ENCODE measurements at places on chromosomes 4 and X. TPM values are rescaled to one million over a fixed set of nuclear protein-coding genes. Genes with fewer than 3 reads are reported as not detected.

DNA sequence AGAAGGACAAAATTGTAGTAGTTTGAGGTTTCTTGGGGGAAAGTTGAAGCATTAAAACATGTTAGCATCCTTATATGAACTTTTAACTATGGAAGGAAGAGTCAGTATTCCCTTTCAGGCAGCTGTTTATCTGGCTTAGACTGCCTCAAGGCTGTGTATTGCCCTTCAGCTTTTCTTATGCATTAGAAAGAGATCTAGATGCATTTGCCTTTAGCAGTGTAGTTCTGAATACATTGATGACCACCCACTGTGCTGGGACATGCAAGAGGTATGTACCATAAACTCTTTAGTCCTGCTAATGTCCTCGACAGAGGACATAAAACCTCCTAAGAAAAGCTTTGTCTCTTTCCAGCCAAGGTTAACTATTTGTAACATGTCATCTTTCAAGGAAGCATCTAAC is 2.9 kb downstream of the FAM200B start:
- DNase-seq, result no peak

DNA sequence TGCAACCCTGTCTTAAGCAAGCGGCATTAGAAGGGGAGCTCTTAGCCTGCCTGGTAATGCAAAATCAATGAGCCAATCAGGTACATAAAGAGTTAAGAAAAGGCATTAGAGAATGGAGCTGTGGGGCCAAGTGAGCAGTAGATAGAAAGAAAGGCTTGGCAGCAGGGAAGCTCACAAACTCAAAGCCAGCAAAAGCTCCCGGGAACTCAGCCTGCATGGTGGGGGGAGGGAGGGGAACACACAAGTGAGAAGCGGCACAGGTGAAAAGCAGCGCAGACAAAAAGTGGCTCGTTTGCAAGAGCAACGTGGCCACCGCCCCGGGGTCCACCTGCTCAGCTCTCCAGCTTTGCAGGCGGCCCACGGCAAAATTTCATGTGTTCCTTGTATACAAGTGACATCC is 818.5 kb downstream of the FAM133A start:
- no peak for DNase-seq

- DNase-seq, result peak; percentile 78
Observed at GRCh38 chrX:100376576-100376975, 33.5 kb downstream of the PCDH19 start.

DNA sequence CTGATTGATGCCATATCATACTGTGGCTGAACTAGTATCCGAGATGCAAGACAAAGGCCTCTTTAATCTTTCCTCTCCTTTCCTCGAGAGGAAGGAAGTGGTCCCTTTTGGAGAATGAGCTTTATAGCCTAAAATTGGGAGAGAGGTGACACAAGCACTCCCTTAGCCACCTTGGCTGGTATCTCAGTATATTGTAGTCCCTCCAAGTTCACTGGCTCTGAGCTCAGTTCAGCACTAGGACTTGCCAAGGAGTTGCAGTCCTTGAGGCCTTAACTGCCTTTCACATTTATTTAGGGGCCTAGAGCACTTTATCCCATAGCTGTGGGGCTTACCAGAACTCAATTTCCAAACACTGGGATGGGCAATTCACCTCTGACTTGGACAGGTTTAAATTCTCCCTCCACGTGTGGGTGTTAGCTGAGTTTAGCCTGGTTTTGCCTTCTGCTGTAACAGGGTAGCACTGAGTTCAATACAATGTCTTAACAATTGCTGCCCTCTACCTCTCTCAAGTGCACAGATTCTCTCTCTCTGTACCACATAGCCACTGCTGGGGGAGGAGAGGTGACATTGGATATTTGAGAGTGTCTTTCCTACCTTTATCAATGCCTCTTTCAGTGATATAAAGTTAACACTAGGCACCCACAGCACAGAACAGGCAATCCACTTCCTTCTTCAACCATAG is 216.4 kb downstream of the TECRL start:
- peak; percentile 1 for DNase-seq

DNA sequence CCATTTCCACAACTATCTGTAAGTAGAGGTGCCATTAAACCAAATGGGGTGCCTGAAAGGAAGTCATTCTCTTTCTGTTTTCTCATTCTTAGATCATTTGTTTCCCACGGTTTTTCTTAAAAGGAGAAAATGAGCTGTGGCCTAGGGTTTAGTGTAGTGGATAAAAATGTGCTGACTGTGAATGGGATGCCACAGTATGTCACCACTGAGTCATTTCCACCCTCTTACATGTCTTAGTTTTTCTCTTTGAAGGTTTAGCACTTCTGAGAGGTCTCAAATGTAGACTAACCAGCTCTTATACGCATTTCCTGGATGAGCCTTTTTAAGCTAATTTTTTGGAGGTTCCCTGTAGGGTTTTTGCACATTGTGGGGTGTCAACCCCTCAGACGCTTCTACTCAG is 244.5 kb upstream of the SPANXN1 start:
- peak; percentile 6 for DNase-seq

- no peak for DNase-seq
Observed at GRCh38 chrX:150446151-150446550, 83.0 kb downstream of the MAMLD1 start.

Gene SFRP2
- total RNA-seq, result not detected

GRCh38 chr4:40241941-40242340 is 45.1 kb downstream of the RHOH start:
- no peak for DNase-seq

GRCh38 chr4:120481756-120482155 is 415.1 kb upstream of the MAD2L1 start:
- no peak for DNase-seq

All from MCF 10A (cell line).